Activated CD4-positive, alpha-beta T cell treated with anti-CD3 and anti-CD28 coated beads, Interleukin-2, Interleukin-6, amounts not matched to agents 100 ng/mL and 50 ng/mL, durations not matched to agents 16 hours and 8 hours (primary cell): ENCODE measurements at places on chromosomes 2 and 18.

DNA sequence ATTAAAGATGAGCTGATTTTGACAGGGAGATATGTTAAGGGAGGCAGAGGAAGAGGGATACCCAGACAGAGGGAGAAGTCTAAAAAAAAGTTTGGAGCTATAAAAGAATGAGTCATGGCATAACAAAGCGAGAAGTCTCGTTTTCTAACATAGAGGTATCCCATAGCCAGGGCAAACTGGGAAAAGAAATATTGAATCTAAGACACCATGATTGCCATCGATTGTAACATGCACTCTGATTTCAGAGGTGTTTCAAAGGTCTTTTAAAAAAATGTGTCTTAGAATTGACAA, 110.7 kb downstream of the MDH1 start:
- no peak for DNase-seq

DNA sequence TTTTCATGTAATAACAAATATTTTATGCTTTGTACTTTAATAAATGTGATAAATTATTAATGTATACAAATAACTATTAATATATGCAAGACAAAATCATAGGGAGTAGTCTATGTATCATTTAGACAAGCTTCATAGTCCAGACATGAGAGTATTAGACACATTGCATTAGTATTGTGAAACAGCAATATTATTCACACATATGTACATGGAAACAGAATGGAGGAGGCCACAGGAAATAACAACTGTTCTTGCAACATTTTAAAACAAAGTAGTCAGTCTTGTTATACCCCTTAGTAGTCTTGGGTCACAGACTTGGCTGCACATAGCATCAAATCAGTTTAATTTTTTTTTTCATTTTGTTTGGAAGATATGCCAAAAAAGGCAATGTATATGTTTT, 15.8 kb downstream of the DSC1 start:
- DNase-seq: no peak

- DNase-seq: no peak
Measured at GRCh38 chr2:119673796-119674195, 5.2 kb upstream of the TMEM177 start.

- peak; percentile 93 for DNase-seq
Measured at GRCh38 chr18:77062518-77063003, 70.0 kb downstream of the MBP start.

- DNase-seq: no peak
Measured at GRCh38 chr18:59810735-59811520, 88.9 kb upstream of the PMAIP1 start.
